ENCODE measurements at places on chromosomes 7 and 10. TPM values are rescaled to one million over a fixed set of nuclear protein-coding genes. Genes with fewer than 3 reads are reported as not detected.

Gene ACBD5
- total RNA-seq: 32.0 TPM

Gene MOGAT3
- total RNA-seq: not detected

Gene ELAPOR2
- total RNA-seq: 0.14 TPM

Gene OPN4
- total RNA-seq: not detected

Gene WDR86
- total RNA-seq: 0.20 TPM

Gene ZCWPW1
- 1.8 TPM for total RNA-seq

Gene MYL7
- not detected for total RNA-seq

Gene EPHA1
- not detected for total RNA-seq

Gene GRID2IP
- not detected for total RNA-seq

Gene SPDYE11
- total RNA-seq: not detected

Gene ELFN1
- total RNA-seq: 0.49 TPM

Gene CUL1
- total RNA-seq: 52.4 TPM
